ENCODE measurements at places on chromosomes 7 and 10.

GRCh38 chr7:16944936-16945335 is 63.2 kb upstream of the AGR3 start:
- no peak for DNase-seq

- no peak for DNase-seq
These were observed 92.1 kb downstream of the ABCC2 start for GRCh38 chr10:99874341-99875085.

DNA sequence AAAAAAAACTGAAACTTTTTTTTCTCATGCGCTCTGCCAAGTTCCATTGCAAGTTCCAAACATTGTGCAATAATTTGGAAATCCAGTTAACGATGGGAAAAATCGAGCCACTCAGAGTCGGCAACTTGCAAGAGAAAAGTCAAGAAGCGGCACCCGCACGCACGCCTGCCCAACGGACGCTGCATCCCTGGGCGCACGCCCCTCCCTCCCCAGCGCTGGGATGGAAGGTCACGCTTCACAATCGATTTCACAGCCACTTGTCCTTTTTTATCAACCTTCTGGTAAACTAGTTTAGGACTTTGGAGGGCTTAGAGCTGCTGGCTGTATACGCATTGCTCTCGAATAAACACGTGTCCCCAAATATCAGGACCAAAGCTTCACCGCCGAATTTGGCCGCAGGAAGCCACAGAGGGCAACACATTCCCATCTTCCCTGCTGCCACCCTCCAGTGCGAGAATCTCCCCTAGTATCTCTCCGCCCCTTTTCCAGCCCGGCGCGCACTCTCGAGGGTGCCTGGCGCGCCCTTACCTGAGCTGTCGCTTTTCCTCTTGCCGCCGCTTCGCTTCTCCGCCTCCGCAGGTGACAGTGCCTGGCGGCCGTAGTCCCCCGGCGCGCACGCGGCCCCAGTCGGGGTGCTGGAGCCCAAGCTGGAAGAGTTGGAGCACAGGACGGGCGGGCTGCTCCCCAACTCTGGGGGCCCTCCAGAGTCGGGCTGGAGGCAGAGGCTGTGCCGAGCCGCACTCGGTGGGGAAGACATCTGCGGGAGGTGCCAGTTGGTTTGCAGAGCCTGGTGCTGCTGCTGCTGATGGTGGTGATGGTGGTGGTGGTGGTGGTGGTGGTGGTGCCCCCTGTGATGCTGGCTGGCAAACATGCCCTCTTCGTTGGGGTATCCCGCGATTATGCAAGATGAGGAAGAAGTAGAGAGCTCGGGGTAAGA is 857 bp downstream of the MEOX2 start:
- peak; percentile 13 for DNase-seq

DNA sequence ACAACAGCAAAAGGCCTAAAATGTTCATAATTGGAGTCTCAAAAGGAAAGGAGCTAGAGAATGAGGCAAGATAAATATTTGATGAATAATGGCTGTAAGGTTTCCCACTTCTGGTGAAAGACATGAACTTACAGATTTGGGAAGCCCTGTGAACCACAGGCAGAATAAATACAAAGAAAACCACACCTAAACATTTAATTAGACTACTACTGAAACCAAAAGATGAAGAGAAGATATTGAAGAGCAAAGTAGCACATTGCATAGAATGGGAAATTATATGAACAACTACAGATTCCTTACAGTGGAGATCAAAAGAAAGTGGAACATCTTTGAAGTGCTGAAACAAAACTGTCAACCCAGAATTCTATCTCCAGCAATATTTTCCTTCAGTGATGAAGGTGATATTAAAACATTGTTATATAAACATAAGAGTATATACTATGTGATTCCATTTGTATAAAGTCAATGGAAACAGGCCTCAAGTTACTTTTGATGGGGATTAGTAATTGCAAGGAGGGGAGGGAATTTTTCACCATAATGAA is 191.3 kb upstream of the KAT6B start:
- DNase-seq: no peak

DNA sequence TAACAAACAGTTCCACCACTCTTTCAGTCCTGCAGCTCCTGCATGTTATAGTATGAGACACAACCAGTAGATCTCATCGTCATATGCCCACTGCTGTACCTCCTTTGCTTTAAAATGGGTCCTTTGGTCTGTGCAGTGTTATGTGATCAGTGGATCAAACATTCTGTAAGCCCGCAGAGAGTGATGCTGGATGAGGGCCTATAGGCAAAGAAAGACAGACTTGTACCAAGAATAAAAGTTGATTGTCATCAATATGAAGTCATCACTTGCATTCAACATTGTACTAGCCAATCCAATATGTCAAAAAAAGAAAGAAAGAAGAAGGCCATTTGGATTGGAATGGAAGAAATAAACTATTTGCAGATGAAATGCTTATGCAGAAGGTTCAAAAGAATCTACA is 79.8 kb upstream of the PHYHIPL start:
- DNase-seq: no peak

GRCh38 chr10:77614778-77615625 is 22.6 kb downstream of the KCNMA1 start:
- DNase-seq: no peak

DNA sequence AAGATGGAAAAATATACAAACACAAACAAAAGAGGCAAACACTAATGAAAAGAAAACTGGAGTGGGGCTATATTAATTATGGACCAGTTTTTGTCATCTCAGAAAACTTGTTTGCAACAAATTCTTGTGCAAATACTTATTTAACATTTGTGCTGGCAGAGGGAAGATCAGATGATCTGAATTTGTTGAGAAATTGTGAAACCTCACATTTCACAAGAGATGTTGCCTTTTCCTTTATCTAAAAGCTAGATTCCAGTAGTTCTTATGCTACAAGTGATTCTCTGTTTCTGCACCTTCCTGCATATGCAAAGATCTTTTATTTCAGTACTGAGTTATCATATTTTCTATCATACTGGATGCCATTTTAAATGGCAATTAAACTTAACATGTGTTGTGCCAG is 320.7 kb downstream of the SUGCT start:
- no peak for DNase-seq

DNA sequence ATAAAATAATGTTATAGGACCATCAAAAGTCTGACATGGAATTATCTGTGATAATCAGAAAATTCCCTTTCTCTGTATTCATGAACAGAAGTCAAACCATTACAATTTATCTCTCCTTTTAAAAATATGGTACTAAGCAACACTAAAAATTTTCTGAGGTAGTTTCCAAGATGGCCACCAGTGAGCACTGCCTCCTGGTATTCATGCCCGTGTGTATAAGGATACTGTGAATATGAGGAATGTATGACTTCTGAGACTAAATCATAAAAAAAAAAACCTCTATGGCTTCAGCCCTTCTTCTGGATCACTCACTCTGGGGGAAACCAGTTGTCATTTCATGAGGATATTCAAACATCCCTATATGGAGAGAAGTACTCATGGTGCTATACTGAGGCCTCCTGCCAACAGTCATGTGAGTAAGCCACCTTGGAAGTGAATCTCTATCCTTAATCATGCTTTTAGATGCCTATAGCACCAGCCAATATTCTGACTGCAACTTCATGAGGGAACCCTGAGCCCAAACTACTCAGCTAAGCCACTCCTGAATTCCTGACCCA is 41.1 kb downstream of the SIRT1 start:
- no peak for DNase-seq

DNA sequence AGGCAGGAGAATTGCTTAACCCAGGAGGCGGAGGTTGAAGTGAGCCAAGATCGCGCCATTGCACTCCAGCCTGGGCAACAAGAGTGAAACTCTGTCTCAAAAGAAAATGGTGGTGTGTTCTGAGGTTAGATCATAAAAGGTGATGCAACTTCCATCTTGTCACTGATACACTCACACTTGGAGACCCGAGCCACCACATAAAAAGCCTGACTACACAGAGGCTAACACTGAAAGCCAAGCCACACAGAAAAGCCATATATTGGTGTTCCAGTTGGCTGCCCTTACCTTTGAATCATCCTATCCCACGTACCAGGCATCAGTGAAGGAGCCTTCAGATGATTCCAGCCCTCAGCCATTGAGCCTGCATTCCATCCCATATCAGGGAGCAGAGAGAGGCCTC is 4.0 kb downstream of the MORN4 start:
- DNase-seq: no peak

GRCh38 chr10:7523656-7524055 is 112.8 kb upstream of the SFMBT2 start:
- no peak for DNase-seq

DNA sequence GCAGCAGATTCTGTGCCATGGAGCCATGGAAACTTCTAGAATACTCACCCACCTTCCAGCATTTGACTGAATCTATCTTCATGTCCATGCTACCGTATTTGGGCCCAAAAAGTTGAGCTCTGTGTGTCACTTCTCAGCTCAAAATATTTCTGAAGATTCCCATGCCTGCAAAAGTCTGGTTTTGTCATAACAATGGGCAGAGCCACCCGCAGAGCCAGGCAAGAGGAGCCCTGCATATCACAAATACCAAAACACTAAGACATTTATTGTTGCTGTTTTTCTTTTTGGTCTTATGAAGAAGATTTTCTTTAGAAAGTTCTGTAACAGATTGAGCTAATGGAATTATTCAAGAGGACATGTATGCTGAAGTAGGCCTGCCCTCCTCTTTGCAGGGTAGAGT is 68.1 kb downstream of the PRTFDC1 start:
- DNase-seq: no peak

DNA sequence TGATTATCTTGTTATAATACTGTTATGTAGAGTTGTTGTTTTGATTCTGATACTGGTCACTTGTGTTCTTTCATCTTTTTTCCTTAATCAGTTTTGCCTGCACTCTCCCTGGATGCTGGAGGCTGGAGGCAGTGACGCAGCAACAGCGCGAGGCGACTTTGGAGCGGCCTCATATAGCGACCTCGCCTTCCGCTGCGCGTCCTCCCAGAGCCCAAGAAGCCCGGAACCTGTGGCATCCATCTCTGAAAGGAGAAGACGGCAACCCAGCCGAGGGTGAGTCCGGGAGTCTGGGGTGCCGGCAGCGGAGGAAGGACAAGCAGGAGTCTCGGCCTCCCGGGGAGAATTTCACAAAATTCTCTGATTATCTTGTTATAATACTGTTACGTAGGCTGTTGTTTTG is 161.2 kb downstream of the ZNF33B start:
- no peak for DNase-seq

Measured in neural crest cell (in vitro differentiated cells).